Endodermal cell (in vitro differentiated cells): ENCODE measurements at places on chromosomes 6 and 20. TPM values are rescaled to one million over a fixed set of nuclear protein-coding genes. Genes with fewer than 3 reads are reported as not detected.

WFDC10B gene
- total RNA-seq = not detected in 2 replicates

CLPSL2 gene
- 1.2 to 2.1 TPM in 2 of 3 replicates, not detected in the other for total RNA-seq

ADGRB3 gene
- total RNA-seq = 0.32 and 0.33 TPM in 2 replicates

- peak; percentile 59 for DNase-seq
Measured at GRCh38 chr6:40439026-40439800, 148.0 kb downstream of the LRFN2 start.

GRCh38 chr6:84764332-84765049, at the start of gene TBX18:
Gene TBX18 (minus strand): TSS chr6:84764598. CDS start chr6:84764181, 417 bp downstream.
- peak; percentile 99 for DNase-seq

TRDN gene
- total RNA-seq = 57.5 and 74.4 TPM in 2 replicates

DNA sequence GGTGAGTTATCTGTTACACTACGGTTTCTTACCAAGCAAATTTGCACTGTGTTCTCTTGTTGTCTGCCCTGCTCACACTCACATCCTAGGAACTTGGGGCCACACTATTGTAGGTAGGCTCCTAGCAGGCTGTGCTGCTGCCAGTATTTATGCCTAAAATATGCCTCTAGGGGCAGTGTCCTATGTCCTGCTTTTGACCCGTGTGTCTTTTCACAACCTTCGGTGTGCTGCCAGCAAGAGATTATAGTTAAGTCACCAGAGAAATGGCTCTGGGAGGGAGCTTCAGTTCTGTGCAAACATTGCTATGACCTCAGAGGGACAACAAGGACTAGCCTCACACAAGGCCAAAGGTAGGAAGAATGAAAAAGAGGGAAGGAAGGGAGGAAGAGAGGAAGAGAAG, 8.9 kb upstream of the TAAR5 start:
- DNase-seq = peak; percentile 67

DNA sequence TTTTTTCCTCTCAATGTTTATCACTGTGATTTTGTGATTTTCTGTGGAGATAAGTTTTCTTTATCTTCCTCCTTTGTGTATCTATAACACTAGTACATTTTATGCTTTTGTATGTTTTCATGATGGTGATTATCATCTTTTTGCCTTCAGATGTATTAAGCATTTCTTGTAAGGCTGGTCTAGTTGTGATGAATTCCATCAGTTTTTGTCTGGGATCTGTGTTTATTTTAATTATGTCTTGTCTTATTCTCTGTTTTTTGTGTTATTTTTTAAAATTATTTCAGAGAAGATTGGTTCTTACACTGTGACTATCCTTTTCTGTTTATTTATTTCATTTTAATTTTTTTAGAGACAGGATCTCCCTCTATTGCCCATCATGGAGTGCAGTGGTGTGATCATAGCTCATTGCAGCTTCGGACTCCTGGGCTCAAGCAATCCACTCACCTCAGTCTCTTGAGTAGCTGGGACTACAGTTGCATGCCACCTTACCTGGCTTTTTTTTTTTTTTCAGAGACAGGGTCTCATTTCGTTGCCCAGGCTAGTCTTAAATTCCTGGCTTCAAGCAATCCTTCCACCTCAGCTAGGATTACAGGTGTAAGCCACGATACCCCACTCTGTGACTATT, 187.4 kb downstream of the SLC16A10 start:
- no peak for DNase-seq

GRCh38 chr20:59850018-59850641, 83.3 kb downstream of the SYCP2 start:
- no peak for DNase-seq

- DNase-seq = no peak
Measured at GRCh38 chr6:15065261-15065989, 180.4 kb upstream of the JARID2 start.
